ENCODE measurements at places on chromosomes 12 and 14.

- DNase-seq: no peak
Measured at GRCh38 chr14:104882991-104883660, 18.1 kb downstream of the CEP170B start.

DNA sequence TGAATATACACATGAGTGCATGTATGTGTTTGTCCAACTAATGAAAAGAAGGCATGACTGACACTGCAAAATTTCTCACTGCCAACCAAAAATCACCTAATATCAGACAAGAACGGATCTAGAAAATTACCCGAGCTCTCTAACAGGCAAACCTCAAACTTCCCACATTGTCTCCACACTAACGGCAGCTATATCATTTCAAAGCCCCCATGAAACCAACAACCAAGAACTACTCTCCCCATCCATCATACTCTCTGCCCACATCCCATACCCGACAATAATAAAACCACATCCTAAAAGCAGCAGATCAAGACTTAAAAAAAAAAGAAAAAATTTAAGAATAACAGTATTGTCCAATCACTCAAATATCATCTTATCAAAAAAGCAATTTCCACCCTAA lies 227.1 kb downstream of the CEP128 start:
- no peak for DNase-seq

DNA sequence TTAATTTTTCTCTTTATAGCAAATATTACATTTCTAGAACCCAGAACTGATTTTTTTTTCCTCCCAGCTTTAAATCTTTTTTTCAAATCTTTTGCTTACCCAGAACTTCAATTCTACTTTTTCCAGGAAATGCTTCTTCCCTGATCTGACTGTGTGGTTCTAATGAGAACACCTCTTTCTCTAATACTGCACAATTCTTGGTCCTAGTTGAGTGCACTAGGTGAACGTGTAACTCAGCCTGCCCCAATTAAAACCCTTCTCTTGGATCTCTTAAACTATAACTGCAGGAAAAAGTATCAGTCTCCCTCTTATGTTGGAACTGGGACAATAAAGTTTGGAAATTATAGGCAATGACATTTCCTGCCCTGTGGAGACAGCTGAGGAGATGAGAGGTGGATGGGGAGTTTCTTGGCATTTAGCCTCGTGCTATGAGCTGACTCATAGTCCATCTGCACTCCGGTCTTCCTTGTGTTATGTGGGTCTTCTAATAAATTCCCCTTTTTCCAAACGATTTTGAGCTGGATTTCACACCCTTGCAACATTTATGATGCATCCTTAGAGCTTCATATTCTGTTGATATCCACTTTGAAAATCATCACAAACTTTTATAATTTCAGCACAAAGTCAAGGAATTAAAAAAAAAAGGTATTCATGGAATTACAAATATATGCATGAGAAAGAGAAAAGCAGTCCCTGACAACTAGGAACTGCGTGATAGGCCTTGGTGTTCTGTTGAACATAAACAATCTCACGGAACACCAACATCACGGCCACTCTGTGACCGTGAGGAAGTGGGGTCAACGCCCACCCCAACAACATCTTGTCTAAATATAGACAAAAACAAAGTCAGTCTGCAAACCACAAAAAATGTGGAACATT lies 52.4 kb downstream of the BRMS1L start:
- peak; percentile 96 for DNase-seq

- DNase-seq: no peak
Measured at GRCh38 chr12:24997496-24997895, 48.6 kb upstream of the BCAT1 start.

GRCh38 chr14:103516426-103517173 lies 6.0 kb downstream of the CKB start:
- DNase-seq: no peak

DNA sequence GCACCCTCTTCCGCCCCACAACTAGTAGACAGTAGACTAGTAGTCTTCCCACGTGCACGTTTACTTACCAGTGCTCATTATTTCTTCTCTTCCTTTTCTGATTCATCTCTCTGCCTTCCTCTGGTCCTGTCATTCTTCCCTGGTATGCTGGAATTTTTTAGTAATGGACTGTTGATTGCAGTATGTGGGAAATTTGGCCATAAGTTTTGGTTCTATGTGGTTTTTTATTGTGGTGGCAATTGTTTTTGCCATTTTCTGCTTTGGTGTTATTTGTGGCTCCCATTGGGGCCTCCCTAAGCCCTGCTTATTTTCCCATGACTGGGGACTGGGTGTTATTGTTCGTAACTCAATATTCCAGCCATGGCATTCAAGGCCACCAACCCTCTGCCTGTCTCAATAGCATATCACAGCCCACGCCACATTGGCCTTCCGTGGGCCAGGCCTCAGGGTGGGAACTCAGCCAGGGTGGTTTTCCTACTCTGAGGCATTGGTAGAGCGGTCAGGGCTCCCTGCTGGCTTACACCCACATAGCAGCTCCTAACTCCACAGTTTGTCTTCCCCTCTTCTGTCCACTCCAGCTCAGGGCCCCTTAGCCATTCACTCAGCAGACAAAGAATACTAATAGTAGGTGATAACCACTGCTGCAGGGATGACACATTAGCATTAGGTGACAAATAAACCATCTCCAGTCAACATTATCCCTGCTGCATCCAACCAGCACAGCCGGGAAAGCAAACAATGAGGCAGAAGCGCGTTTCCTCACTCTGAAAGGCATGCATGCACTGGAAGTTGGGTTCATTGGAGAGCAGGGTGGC lies 321.5 kb downstream of the CACNA1C start:
- DNase-seq: no peak

DNA sequence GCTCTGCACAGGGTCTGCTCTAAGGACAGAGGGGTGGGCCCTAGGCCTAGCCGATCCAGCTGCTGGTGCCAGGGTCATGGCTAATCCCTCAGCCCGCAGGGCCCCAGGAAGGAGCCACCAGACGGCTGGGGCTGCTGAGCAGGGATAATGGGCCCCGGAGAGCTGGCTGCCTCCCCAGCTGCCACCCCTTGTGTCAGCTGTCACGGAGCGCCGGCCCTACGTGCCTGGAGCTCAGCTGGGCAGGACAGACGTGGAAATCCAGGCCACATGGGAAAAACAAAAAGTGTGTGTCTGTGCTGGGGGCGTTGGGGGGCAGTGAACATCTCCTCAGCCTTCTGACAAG lies 36.2 kb downstream of the CHGA start:
- no peak for DNase-seq

DNA sequence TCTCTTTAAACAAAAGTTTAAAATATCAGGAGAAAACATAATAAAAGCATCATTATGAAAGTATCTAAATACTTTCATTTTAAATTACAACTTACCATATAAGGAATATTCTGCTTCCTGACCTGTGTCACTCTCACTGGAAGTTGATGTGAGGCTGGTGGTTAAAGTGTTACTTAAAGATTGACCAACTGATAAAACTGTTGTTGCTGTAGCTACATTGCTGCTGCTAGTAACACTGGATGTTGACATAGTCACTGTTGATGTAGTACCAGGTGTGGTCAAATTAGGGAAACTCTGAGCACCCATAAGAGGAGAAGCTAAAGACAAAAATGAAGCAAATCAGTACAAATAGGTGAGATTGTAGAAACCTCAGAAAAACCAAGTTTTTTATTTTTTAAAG lies 79.9 kb downstream of the HECTD1 start:
- peak; percentile 13 for DNase-seq

DNA sequence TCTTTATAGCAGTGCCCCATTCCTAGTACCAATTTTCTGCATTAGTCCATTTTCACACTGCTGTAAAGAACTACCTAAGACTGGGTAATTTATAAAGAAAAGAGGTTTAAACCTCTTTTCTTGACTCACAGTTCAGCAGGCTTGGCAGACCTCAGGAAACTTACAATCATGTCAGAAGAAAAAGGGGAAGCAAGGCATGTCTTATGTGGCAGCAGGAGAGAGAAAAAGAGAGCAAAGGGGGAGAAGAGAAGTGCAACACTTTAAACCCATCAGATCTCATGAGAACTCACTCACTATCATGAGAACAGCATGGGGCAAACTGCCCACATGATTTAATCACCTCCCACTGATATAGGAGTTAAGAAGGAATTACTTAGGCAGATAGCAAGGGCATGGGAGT lies 101.6 kb upstream of the PLEKHG7 start:
- DNase-seq: no peak

- no peak for DNase-seq
Measured at GRCh38 chr14:89418452-89418851, 1.4 kb upstream of the FOXN3 start.

DNA sequence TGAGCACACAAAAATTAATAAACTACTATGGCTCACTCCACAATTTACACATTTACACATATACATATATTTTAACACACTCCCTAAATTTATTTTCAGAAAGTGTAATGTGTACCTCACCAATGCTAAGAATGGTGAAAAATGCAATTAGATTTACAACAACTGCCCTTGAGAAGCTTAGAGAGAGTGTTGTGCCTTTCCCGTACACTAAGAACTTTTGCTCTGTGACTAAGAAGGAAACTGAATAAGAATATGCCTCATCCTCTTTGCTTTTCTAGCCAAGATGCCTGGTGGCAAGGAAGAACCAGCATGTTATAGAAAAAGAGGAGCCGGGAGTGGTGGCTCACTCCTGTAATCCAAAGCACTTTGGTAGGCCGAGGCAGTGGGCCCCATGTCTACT lies 62.3 kb downstream of the SINHCAF start:
- no peak for DNase-seq

DNA sequence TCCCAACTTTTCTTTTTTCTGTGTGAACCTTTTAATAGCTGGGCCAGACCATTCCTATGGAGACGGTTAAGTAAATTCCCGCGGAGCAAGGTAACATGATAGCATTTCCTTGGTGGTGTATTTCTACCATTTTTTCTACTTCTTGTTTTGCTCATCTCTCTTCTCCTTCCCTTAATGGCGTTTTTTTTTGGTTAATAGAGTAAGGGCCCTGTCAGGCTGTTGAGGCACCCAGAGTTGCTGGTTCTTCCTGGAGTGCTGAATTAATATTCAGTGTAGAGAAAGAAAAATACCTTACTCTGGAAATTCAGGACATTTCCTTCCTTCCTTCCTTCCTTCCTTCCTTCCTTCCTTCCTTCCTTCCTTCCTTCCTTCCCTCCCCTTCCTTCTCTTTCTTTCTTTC lies 137.6 kb downstream of the KTN1 start:
- no peak for DNase-seq

GRCh38 chr12:56122637-56123036 lies 4.6 kb downstream of the ZC3H10 start:
- no peak for DNase-seq

GRCh38 chr14:33945210-33946088 lies 5.4 kb downstream of the EGLN3 start:
- DNase-seq: no peak

DNA sequence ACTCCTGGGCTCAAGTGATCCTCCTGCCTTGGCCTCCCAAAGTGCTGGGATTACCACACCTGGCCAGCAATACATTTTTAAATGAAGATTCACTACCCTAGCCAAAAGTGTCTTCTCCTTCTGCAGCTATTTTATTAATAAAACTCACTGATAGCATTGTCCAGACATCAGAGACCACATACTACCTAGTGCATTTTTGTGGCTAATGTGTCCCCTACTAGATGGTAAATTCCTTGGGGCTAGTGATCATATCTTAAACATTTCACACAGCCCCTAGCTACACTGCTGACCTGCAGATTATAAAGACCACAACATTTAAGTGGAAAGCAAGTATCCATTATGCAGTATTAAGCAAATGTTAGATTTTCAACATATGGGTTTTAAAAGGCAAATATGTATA lies 17.0 kb downstream of the DTD2 start:
- DNase-seq: no peak

GRCh38 chr14:36748610-36749213 lies 87.1 kb downstream of the PAX9 start:
- no peak for DNase-seq

DNA sequence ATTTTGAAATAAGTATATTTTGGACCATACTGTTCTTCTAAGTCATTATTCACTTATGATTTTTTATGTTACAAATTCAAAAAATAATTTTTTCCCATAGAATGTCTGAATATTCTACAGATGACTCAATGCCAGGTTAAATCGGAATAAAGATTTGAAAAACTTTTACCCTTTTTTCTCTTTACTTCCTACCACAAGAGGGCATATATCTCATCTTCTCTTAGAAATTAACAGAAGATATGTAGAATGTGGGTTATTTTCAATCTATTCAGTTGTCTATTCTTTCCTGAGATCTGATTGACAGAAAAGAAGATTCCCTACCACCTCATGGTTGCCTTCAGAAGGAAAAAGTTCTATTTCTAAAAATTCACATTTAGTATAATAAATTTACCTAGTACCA lies 53.0 kb upstream of the KITLG start:
- peak; percentile 40 for DNase-seq

DNA sequence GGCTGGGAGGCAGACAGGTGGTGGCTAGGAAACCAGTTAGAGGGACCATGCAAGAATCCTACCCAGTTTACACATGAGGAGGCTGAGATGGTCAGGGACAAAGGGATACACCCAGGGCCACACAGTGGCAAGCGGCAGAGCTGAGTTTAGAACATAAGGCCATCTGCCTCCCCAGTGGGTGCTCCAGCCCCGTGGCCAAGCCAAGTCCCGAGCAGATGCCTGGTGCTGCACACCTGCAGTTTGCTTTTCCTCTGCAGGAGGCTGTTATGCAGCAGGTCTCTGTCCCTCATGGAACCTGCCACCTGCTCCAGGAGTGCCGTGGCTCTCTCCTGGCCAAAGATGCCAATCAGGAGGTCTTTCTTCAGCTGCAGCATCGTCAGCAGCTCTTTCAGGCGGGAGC lies 70.8 kb downstream of the SYNE3 start:
- no peak for DNase-seq

GRCh38 chr12:29782871-29783772 lies 620 bp downstream of the TMTC1 start:
- peak; percentile 47 for DNase-seq

All from choroid plexus epithelial cell (primary cell).